Glutamatergic neuron (in vitro differentiated cells): ENCODE measurements at places on chromosomes 11 and 22. TPM values are rescaled to one million over a fixed set of nuclear protein-coding genes. Genes with fewer than 3 reads are reported as not detected.

GRK3 gene
- total RNA-seq: 12.4 TPM

DSCAML1 gene
- 0.07 TPM for total RNA-seq

APOA1 gene
- total RNA-seq: not detected

BTG4 gene
- total RNA-seq: not detected

DYNC2H1 gene
- total RNA-seq: 9.7 TPM

P2RX3 gene
- total RNA-seq: 496 TPM

OR56B4 gene
- total RNA-seq: not detected

C11orf42 gene
- not detected for total RNA-seq

VSTM5 gene
- 2.0 TPM for total RNA-seq

CRYAB gene
- 0.64 TPM for total RNA-seq

DBX1 gene
- 0.29 TPM for total RNA-seq
